ENCODE measurements at places on chromosomes 16 and 17. TPM values are rescaled to one million over a fixed set of nuclear protein-coding genes. Genes with fewer than 3 reads are reported as not detected.

The RUNDC3A gene
- 0.22 TPM for total RNA-seq

- no peak for DNase-seq
These were observed 1.7 kb downstream of the PER1 start for GRCh38 chr17:8150194-8151119.

The PTGES3L gene
- 2.2 TPM for total RNA-seq

- no peak for DNase-seq
These were observed 32.6 kb upstream of the KSR1 start for GRCh38 chr17:27423651-27424050.

DNA sequence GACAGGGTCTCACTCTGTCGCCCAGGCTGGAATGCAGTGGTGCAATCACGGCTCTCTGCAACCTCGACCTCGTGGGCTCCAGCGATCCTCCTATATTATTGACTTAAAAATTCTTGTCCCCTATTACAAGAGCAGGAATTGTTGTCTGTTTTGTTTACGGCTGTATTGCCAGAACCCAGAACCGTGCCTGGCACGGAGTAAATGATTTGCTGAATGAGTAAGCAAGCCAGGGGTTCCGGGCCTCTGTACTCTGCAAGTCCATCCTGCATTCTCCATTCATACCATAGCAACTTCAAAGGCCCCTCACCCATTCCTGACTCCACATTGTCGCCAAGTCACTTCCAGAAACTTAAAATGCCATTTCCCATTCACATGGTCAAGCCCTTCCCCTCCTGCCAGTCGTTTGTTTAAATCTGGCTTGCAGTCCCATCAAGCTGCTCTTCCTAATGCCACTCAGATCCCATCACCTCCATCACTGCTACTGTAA, 6.9 kb downstream of the ADCY9 start:
- DNase-seq = no peak

DNA sequence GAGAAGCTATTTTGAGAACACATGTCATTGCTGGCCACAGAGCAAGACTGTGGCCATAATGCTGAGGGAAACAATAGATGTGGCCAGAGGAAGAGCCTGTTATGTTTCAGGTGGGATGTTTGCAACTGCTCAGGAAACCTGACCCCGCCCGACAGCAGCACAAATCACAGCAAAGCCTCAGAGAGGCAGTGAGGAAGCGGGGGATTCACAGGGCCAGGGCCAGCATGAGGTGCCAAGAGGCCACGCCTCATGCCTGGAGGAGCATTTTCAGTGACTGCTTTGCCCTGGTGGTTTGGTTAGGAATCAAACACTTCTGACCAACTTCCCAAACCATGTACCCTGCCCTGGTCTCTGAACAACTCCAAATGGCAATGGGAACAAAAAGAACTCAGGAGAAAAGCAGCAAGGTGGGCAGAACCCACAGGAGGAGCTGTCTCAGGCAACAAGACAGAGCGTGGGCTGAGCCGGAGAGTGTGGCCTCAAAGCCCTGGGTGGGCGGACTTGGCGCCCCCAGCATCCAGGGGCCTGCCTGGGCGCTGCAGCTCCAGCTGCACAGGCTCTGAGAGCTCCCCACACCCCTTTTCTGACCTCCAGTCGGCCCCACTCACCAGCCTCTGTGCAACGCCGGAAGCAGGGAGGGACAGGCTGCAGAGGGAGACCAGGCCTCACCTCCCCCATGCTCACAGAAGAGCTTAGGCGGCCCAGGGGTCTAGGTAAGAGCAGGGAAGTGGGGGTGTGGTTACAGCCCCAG, 20.6 kb downstream of the HIC1 start:
- DNase-seq = no peak

GRCh38 chr16:69830534-69831211, 68.5 kb downstream of the WWP2 start:
- DNase-seq = no peak

DNA sequence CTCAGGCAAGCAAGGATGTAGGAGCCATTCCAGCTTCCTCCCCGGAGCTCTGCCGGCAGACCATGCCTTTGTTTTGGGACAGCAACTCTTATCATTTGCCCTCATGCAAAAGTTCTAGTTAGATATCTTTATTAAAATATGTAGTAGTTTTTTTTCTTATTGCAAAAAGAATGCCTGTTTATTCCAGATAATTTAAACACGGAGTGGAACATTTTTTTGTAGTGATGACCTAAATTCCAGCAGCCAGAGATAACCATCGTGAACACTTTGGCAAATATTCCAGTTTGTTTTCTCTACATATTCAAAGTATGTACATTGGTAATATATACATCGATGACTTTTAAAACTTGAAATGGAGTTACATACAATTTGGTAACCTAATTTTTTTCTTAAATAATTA, 54.8 kb downstream of the CRISPLD2 start:
- DNase-seq = no peak

DNA sequence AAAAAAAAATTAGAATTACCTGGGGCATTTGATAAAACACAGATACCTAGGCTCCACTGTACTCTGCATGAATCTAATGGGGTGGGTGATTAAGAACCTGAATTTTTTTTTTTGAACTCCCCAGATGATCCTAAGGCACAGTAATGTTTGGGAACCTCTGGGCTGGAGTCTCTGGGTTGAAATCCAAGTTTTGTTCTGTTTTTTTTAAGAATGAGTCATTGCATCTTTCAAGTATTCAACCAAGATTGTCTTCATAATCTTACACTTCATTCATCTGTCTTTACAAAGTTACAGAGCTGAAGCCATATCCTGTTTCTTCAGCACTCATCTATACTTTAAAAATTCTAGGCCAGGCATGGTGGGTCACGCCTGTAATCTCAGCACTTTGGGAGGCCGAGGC, 52.6 kb downstream of the PIGL start:
- no peak for DNase-seq
